ENCODE measurements at places on chromosomes 6 and 20.
A peak's percentile ranks its signal among the peaks of the same experiment; 100 is the strongest.

- no peak for DNase-seq
These were observed 933 bp downstream of the KLHL31 start for GRCh38 chr6:53664623-53665022.

GRCh38 chr6:115891111-115891669 is 169.5 kb downstream of the FRK start:
- DNase-seq, result no peak

- DNase-seq, result peak; percentile 75
These were observed 171.6 kb upstream of the FBXL4 start for GRCh38 chr6:99119109-99120031.

- DNase-seq, result peak; percentile 99
These were observed 83.2 kb upstream of the EYA2 start for GRCh38 chr20:46811224-46812084.

- DNase-seq, result peak; percentile 89
These were observed 16.0 kb downstream of the RPS12 start for GRCh38 chr6:132830334-132830751.

DNA sequence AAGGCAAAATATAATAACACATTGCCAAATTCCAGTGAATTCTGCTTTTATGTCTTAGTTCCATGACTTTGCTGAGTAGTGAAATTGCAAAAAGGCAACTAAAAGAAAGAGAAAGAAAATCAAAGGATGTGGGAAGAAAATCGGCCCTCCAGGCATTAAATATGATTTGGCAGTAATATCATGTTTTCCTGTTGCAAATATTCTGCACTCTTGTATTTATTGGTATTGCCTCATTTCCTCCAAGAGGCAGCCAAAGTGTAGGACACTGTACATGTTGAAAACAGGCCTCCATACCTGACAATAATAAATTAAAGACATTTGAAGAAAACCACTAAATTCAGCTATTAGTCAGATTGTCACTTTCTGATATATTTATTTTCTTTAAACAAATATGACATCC is 460.0 kb upstream of the NOX3 start:
- no peak for DNase-seq

DNA sequence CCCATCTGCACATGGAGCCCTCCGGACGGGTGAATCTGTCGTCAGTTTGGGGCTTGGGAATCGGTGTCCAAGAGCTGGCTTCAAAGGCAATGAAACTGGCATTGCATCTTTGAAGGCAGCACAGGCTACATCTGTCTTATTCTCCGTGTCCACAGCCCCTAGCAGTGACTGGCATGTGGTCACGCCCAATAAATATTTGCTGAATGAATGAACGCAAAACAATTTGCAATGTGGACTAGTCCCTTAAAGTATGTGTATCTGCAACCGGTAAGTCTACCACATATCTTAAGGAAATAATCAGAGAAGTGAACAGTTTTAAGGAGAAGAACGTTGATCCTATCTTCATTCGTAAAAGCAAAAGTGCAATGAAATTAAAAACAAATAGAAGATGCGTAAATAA is 8.0 kb upstream of the PMEPA1 start:
- no peak for DNase-seq

DNA sequence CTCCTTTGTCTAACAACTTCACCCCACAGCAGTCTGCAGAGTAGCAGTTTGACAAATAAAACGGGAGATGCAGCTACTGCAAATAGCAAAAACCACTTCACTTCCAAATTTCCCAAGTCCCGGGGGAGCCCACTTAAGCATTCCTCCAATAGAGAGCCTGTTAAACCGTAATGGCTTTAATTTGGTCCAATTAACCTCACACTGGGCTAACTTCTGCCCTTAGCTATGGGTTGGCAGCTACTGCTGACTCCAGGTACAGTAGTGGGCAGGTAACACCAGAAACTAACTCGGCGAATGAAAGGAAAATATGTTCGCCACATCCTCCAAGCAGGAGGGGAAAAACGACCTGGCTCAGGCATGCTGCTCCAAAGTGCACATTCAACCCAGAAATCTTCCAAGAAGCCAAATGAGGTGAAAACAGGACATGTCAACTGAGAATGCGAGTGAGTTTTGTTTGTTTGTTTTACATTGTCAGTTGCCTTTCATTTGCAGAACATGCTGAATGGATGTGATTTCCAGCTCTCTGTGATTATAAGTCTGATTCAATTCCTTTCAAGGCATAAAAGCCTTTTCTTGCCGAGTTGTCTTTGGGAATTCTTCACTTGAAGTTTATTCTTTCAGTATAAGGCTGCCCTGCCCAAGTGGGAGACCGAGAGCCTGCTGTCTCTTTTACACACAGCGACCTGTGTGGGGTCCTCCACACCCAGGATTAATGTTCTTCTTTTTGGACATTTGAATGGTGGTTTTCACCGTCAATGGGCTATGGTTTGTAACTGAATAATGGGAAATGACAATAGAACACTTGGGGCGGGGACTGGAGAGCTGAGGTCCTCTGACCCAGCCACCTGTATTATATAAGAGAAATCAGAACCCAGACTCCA is 117.3 kb upstream of the ARMC2 start:
- peak; percentile 41 for DNase-seq

DNA sequence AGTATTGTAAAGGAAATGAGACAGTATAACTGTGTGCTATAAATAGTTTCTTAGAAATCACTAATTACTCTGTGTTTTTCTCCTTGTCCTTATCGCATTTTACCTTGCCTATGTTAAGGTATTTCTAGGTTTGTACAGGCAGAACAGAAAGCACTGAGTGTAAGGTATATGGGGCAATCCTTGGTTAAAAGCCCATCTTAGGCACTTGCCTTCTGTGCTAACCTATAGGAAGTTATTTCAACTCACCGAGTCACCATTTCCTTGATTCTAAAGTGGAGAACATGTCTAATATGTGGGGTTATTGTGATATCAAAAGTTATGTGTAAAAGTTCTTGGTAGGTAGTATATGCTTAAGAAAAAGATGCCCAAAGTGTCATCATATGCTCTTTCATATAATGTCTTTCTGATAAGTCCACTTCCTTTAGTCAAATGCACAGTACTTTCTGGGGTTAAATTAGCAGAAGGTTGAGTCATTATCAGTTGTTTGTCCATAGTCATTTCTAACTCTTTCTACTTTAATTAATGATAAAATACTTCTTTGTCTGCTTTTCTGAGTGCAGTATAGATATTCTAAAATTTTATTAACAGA is 276.4 kb downstream of the UTRN start:
- no peak for DNase-seq

DNA sequence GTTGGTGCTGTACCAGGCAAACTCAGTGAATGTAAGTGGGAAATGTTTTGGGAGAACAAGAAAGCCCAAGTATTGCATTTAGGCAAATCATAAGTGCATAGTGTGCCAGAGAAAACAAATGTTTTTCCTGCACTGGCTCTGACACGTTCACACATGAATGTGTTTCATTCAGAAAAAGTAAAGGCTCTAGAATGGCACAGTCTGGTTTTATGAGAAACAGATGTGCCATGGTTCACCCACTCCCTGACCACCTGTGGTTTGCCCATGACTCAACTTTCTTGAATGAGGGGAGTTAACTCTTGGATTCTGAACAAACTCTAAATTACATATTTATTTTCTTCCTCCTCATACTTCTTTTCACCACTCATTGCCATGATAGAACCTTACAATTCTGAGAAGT is 126.9 kb downstream of the KCNQ5 start:
- DNase-seq, result no peak

GRCh38 chr6:21064756-21065340 is 528.7 kb upstream of the SOX4 start:
- DNase-seq, result no peak

- DNase-seq, result no peak
These were observed 104.8 kb downstream of the CDH26 start for GRCh38 chr20:60063048-60063451.

- DNase-seq, result no peak
These were observed 121.8 kb upstream of the SLC35B3 start for GRCh38 chr6:8557014-8557748.

- DNase-seq, result no peak
These were observed 76.7 kb upstream of the SYNJ2 start for GRCh38 chr6:157904999-157905398.

- no peak for DNase-seq
These were observed 12.8 kb upstream of the DSTN start for GRCh38 chr20:17556837-17557674.

DNA sequence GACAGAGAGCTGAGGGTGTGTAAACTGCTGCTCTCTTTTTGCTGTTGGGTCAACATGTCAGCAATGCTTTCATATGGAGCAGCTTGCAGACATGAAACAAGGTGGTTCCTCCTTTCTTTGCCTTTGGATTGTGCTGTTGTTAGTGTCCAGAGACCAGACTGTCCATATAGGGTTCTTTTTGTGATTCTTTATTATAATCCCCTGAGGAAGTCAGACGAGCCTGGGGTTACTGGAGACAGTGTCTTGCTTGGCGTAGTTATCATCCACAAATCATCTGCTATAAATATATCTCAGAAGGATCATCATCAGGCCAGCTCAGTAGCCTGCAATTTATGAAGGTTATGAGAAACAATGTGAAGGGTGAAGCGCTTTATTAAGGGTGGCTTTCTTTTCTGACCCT is 2.3 kb upstream of the ADGRB3 start:
- DNase-seq, result no peak

GRCh38 chr6:25058941-25059340 is 123.2 kb upstream of the RIPOR2 start:
- DNase-seq, result no peak

- DNase-seq, result no peak
These were observed 625.1 kb upstream of the IMPG1 start for GRCh38 chr6:76697585-76697984.

DNA sequence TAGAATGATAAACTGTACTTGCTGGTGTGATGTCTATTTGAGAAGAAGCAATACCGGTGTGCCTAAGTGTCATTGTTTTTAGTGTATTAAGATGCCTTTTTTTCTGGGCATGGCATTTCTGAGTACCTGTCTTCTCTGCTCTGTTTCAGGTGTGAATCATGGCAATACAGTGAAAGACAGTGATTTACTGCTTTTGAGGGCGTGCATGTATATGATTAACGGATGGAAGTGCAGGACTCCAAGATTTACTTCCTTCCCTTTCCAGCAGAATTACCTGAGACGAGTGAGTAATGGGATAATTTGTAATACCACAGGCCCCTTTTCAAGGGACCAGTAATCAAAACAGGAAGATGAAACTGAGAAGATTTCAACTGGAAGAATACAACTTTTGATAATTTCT is 315.8 kb downstream of the SOX4 start:
- no peak for DNase-seq

DNA sequence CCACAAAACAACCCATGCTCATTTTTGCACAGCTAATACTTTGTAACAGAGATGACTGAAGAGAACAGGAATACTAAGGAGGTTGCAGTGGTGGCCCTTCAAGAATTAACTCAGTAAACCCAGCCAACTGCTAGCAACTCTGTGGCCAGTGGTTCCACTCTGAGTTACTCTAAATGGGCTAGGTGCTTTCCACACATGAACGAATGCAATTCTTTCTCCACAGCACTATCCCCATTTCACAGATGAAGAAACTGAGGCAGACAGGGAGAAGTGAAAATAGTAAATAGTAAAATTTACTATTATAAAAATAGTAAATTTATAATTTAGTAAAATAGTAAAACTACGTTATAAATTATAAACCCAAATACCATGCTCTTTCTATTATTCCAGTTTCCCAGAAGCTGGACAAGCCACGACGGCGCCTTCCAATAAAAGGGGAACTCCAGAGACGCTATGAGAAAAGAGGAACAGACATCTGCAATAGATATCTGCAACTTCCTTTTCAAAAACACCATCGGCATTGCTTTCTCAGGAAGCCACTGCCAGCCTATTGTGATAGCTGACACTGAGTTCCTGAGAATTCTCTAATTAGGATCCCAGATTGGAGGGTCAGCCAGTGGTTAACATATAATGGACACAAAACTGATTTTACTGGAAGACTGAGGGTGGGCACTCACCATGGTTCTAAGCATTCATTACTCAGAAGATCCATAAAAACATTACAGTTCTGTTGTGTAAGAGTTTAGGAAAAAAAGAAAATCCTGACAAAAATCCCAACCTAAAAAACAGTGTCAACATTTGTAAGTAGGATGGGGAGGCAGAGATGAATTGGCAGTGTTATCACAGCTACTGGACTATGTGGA is 16.2 kb downstream of the FKBP1A start:
- no peak for DNase-seq

Measured in NCI-H146 (cell line).